DMS153 (cell line): ENCODE measurements at places on chromosomes 11 and 22.
A peak's percentile ranks its signal among the peaks of the same experiment; 100 is the strongest.

DNA sequence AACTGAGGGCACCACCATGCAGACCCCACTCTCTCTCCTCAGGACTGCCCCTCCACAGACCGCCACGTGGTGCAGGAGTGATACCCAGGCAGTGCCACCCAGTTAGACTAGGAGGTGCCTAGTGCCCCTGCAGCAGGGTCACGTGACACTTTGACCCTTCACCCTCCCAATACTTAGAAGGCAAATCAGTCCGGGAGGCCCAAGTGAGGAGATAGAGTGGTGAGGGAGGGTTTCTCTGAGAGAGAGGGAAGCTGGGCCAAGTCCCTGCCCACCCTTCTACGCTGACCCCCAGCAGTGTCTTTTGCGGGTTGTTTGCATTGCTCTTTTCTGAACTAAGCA lies 84.6 kb downstream of the BUD13 start:
- no peak for DNase-seq

GRCh38 chr22:31874821-31875220 lies 69.5 kb upstream of the YWHAH start:
- no peak for DNase-seq

- DNase-seq = no peak
Observed at GRCh38 chr11:57353446-57353845, 15.3 kb downstream of the P2RX3 start.

GRCh38 chr11:122757201-122757600 lies 81.1 kb upstream of the CRTAM start:
- DNase-seq = no peak

DNA sequence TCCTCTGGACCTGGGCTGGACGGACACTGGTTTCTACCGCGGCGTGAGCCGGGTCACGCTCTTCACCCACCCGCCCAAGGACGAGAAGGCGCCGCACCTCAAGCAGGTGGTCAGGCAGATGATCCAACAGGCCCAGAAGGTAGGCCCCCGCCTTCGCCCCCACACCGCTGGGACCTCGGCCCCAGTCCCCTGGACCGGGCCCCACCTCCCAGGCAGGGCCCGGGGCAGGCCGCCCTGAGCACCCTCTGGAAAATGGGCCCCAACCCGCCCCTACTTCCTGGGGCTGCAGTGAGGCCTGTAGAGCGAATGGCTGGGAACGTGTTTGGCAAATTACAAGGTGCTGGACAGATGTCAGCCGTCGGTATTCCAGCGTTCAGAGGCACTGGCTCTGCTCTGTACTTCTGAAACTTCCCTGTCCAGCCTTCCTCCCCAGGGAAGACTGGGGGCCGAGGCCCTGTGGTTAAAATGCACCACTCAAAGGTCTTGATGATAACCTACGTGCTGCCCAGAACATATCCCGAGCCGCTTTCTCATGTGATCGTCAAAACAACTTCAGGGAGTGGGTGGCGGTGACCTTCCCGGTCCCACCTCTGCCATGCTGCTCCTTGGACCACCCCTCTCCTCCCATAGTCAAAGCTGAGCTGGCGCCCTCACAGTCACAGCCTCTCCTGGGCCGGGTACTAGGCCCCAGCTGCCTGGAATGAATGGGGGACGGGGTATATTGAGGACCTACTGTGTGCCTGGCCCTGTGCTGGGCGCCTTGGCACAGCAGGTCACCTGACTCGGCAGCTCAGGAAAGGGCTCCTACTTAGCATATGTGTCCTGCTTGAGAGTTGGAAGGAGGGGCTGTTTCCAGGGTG lies 869 bp downstream of the FAM83F start:
- DNase-seq = no peak

DNA sequence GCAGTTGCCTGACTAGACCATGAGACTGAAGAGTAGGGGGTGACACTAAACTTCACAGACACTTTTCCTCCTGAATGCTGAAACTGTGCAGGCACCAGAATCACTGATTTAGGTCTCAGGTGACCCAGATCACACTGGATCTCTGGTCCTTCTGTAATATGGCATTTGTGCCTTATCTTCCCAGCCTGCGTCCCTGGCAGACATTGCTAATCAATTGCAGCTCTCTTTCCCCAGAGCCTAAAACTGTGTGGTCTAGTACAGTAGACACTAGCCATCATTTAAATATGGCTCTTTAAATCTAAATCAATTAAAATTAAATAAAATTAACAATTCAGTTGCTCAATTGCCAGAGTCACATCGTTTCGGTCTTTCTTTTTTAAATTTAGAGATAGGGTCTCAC lies 17.8 kb upstream of the MYEOV start:
- DNase-seq = no peak

DNA sequence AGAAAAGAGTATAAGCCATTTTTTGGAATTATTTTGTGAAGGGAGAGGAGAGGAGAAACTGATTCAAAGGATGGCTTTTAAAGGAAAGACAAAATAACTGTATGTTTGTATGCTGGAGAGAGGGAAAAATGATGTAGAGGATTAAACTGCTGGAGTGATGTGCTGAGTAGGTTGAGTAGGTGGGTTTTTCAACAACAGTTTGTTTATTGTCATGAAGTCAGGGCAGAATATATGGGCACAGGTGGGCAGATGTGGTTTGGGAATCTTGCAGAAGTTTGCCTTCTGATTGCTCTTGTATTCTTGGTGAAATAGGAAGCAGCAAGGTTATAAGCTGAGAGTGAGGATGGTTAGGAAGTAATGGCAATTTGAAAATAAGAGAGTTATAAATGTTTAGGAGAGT lies 12.1 kb downstream of the SYT9 start:
- DNase-seq = no peak

- no peak for DNase-seq
Observed at GRCh38 chr22:35986088-35986487, 42.5 kb downstream of the RBFOX2 start.

GRCh38 chr22:17647991-17648390 lies 9.4 kb downstream of the BCL2L13 start:
- DNase-seq = no peak

- peak; percentile 63 for DNase-seq
Observed at GRCh38 chr22:42277988-42278776, 7.7 kb upstream of the TCF20 start.

- no peak for DNase-seq
Observed at GRCh38 chr11:79173615-79174014, 267.2 kb downstream of the TENM4 start.

DNA sequence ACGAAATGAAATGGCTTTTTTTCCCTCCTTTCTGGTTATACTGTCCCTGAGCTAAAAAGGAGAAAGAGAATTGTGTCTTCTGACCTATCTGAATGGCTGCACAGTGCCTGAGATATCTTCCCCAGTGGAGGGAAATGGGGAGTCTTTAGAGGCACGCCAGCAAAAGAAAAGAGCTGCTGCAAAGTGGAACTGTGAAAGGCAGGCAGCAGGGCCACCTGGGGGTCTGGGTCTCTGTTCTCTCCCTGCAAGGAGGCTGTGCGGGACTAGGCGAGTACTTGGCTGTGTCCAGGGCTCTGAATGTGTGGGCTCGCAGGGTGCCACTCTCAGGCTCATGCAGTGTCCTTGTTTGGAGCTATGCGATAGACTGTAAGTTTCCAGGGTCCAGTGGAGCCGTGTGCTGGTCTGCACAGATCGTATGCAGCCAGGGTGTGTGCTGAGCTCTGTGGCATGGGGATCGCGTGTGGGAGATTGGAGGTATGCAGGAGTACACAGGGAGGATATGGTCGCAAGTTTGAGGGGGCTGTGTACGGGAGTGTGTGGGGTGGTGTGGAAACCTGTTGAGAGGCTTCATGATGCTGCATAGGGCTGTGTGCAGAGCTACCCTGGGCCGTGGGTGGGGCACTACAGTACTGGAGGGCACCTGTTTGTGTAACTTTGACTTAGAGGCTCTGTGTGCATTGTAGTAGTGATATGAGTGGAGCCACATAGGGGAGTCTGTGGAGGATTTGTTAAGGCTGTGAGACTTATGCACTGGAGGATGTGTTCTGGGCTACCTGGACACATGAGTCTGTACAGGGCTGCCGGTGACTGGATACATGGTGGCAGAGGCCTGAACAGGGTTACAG lies 70.1 kb upstream of the OLFML1 start:
- DNase-seq = no peak

DNA sequence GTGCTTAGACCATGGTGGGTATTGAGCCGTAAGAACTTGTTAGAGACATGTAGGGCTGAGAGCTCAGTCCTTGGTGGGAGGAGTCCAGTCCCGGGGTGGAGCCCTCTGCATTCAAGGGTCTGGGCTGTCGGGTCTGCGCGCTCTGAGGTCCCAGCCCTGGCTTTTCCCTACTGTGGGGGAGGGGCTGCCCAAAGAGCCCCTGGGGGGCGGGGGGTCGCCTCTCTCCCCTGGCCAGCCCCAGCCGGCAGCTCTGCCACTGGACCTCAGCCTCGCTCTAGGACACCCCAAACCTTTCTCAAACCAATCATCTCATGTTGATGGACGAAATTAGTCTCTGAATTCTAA lies 1006.4 kb downstream of the BRD1 start:
- DNase-seq = no peak

- no peak for DNase-seq
Observed at GRCh38 chr22:25698461-25698860, 43.5 kb upstream of the MYO18B start.

- DNase-seq = no peak
Observed at GRCh38 chr11:81987829-81988472, 745.7 kb downstream of the FAM181B start.

DNA sequence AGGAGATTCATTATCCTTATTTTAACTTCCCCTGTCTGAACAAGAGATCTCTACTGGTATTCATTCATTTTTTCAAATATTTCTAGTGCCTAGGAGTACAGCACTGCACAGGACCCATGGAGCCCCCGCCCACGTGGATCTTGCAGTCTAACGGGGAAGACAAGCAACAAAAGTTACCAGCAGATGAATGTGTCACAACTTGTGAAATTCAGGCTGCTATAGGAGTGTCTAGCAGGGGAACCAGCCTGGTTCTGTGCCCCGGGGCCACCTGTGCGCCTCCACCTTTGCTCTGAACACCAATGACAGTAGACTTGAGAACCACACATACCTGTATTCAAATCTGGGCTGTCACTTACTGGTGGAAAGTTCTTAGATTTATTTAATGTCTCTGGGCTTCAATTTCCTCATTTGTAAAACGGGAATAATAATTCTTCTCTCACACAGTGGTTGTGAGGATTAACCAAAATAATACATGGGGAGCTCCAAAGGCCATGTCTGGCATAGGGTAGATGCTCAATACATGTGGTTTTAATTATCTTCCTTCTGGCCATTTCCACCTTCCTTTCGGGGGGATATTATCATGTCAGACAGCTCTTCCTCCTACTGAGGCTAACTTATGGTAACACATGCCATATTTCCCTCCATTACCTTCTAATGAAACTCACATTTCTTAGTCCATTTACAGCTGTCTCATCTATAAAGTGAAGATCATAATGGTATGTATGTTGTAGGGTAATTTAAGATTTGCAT lies 17.8 kb downstream of the POU2AF1 start:
- DNase-seq = no peak

- peak; percentile 68 for DNase-seq
Observed at GRCh38 chr11:117457835-117458234, 130.2 kb downstream of the CEP164 start.

DNA sequence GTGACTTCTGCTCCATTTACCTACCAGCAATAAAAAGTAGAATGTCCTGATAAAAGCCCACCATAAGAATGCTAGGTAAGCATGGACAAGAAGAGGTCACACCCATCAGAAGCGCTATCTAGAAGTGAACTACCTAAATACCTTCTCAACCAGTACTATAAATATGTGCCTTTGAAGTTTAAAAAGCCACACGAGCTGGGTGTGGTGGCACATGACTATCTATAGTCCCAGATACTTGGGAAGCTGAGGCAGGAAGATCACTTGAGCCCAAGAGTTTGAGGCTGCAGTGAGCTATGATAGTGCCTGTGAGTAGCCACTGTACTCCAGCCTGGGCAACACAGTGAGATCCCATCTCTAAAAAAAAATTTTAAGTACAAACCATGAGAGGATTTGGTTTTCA lies 66.7 kb downstream of the PACSIN2 start:
- no peak for DNase-seq

- no peak for DNase-seq
Observed at GRCh38 chr11:66719111-66719872, 9.7 kb downstream of the SPTBN2 start.

GRCh38 chr11:2789791-2790567 lies 90.2 kb upstream of the KCNQ1OT1 start:
- DNase-seq = no peak

GRCh38 chr22:44862981-44863860 lies 110.8 kb downstream of the ARHGAP8 start:
- DNase-seq = no peak

GRCh38 chr11:3853899-3854659 lies 1.4 kb upstream of the STIM1 start:
- peak; percentile 26 for DNase-seq

GRCh38 chr11:47147681-47148080 lies 29.0 kb downstream of the ARFGAP2 start:
- no peak for DNase-seq

GRCh38 chr22:39316440-39317083 lies 2.9 kb downstream of the RPL3 start:
- peak; percentile 42 for DNase-seq

DNA sequence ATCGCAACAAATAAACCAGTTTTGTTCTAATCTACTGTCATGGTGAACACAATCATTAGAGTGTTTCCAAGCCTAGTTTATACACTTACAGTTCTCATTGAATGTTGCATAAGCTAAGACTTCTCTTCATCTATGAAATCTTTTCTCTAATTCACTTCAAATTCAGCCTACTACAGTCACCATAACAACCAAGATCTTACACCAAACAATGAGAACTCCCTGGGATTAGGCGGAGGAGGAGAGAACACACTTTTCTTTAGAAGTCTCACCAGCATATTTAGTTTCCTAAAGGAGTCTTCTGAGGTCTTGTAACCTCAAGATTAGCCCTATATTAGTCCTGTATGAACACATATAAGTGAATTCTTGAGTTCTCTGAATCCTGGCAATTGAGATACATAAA lies 1889.7 kb downstream of the LRRC4C start:
- no peak for DNase-seq

- DNase-seq = no peak
Observed at GRCh38 chr11:19735157-19735908, 22.7 kb downstream of the NAV2 start.

GRCh38 chr11:15327786-15328231 lies 213.1 kb downstream of the INSC start:
- peak; percentile 64 for DNase-seq

GRCh38 chr22:49063545-49063890 lies 764.2 kb downstream of the BRD1 start:
- no peak for DNase-seq
